ENCODE measurements at places on chromosomes 6 and 20. TPM values are rescaled to one million over a fixed set of nuclear protein-coding genes. Genes with fewer than 3 reads are reported as not detected.

GRCh38 chr6:144931172-144932035 lies 646.3 kb downstream of the UTRN start:
- H3K4me3 ChIP-seq, result no peak overlapping the region
- H3K27me3 ChIP-seq, result no peaks in the 10 kb centered on the region
- no peaks in the 10 kb centered on the region for H3K36me3 ChIP-seq
- DNase-seq, result peak; percentile 60
- no peak overlapping the region for H3K27ac ChIP-seq

The XKR7 gene
- 0.39 TPM for total RNA-seq

The PXDC1 gene
- total RNA-seq, result 38.2 TPM

GRCh38 chr20:25310268-25310920 lies 62.5 kb downstream of the PYGB start:
- no peaks in the 10 kb centered on the region for H3K36me3 ChIP-seq
- DNase-seq, result peak; percentile 55
- H3K4me1 ChIP-seq, result peaks cover 21% of the 10 kb centered on the region
- H3K27me3 ChIP-seq, result no peaks in the 10 kb centered on the region
- H3K4me3 ChIP-seq, result no peak overlapping the region

- H3K27me3 ChIP-seq, result no peaks in the 10 kb centered on the region
- no peak overlapping the region for H3K27ac ChIP-seq
- H3K4me3 ChIP-seq, result no peak overlapping the region
- H3K4me1 ChIP-seq, result no peaks in the 10 kb centered on the region
- no peak for DNase-seq
- no peaks in the 10 kb centered on the region for H3K36me3 ChIP-seq
Measured at GRCh38 chr6:98323605-98324004, 510.8 kb upstream of the POU3F2 start.

The PRL gene
- total RNA-seq, result not detected

GRCh38 chr6:111658462-111659154 lies 52.9 kb upstream of the TRAF3IP2 start:
- H3K27ac ChIP-seq, result no peak overlapping the region
- no peak for DNase-seq
- H3K27me3 ChIP-seq, result no peaks in the 10 kb centered on the region
- H3K4me3 ChIP-seq, result no peak overlapping the region

GRCh38 chr20:61497029-61497627 lies 245.1 kb downstream of the CDH4 start:
- H3K4me1 ChIP-seq, result no peaks in the 10 kb centered on the region
- H3K4me3 ChIP-seq, result no peak overlapping the region
- no peak for DNase-seq
- no peaks in the 10 kb centered on the region for H3K27me3 ChIP-seq
- H3K36me3 ChIP-seq, result no peaks in the 10 kb centered on the region

DNA sequence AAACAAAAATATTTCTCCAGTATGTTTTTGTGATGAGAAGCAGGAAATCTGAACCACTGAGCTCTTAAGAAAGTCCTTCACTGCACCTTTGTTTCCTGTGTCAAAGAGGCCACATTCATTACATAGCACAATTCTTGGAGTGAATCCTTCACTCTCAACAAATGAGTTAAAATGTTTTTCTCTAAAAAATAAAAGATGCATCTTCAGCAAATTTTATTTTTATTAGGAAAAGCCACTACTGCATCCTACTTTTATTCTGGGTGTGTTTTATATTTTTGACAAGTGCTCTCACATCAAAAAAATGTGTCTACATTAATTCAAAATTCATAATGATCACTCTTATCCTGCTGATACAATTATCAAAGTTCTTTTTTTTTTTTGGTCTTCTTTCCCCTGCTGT lies 76.3 kb downstream of the PLCB4 start:
- H3K4me3 ChIP-seq, result no peak overlapping the region
- H3K36me3 ChIP-seq, result no peaks in the 10 kb centered on the region
- H3K27me3 ChIP-seq, result no peaks in the 10 kb centered on the region
- no peak for DNase-seq

The LCA5 gene
- total RNA-seq, result 15.4 TPM

- H3K36me3 ChIP-seq, result no peaks in the 10 kb centered on the region
- DNase-seq, result no peak
- no peak overlapping the region for H3K27ac ChIP-seq
Measured at GRCh38 chr6:154721460-154721859, 11.8 kb upstream of the SCAF8 start.

DNA sequence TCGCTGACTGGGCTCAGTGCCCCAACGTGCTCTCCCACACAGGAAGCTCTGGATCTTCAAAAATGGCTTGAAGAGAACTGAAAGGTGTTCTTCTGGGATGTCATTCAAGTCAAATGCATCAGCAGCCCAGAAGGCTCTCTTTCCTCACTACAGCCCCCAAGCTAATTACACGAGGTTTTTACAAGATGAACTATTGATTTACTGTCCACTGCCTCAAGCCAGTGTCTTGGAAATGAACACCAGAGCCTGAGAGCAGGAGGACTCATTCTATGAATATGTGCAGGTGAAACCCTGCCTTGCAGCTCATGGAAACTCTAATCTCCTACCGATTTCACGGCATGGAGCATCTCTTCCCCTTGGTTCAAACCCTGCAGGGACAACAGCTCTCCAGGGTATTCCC lies 98.9 kb upstream of the CST7 start:
- H3K4me3 ChIP-seq, result no peak overlapping the region
- no peaks in the 10 kb centered on the region for H3K36me3 ChIP-seq
- no peaks in the 10 kb centered on the region for H3K4me1 ChIP-seq
- H3K27me3 ChIP-seq, result no peaks in the 10 kb centered on the region

The KIFC1 gene
- 19.8 TPM for total RNA-seq

DNA sequence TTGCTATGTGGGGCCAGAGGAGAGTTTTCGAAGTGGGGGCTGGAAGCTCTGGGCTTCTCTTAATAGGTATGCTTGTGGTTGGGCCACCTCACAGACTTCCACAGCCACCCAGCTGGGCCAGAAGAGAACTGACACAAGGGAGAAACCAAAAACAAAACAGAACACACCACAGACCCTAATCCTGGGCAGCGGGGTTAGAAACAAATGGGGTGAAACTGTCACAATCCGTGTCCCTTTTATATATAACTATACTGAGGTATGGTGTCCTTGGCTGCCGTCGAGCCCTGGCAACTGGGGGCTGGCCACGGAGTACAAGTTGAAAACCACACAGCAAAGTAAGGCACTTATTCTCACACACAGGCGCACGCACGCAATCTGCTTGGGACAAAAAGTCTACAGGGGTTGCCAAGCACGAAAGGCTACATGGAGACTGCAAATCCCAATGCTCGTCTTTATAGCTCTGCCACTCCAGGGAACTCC lies 78.3 kb downstream of the TRAM2 start:
- H3K27me3 ChIP-seq, result no peaks in the 10 kb centered on the region
- H3K27ac ChIP-seq, result no peak overlapping the region
- DNase-seq, result no peak
- no peaks in the 10 kb centered on the region for H3K4me1 ChIP-seq
- no peak overlapping the region for H3K4me3 ChIP-seq

The SLC25A27 gene
- 72.8 TPM for total RNA-seq

DNA sequence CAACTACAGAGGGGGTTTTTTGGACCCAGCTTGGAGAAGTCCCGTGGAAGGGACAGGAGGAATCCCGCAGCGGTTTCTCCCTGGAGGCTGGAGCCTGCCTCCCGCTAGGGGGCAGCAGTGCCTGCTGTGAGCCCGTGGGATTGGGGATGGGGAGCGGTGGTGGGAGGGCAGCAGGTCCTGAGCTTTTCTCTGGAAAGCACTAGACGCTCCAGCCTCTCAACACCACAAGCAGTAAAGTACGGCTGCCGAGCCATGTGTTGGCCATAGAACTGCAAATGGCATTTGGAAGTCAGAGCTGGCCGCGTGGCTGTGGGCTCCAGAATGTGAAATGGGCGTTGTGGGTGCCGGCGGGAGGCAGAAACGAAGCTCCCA lies 47.8 kb downstream of the GMPR start:
- no peaks in the 10 kb centered on the region for H3K36me3 ChIP-seq
- DNase-seq, result peak; percentile 66
- no peaks in the 10 kb centered on the region for H3K4me1 ChIP-seq
- no peak overlapping the region for H3K27ac ChIP-seq
- no peaks in the 10 kb centered on the region for H3K27me3 ChIP-seq

- no peaks in the 10 kb centered on the region for H3K27me3 ChIP-seq
- H3K27ac ChIP-seq, result no peak overlapping the region
- no peak overlapping the region for H3K4me3 ChIP-seq
- DNase-seq, result no peak
- H3K36me3 ChIP-seq, result no peaks in the 10 kb centered on the region
Measured at GRCh38 chr6:80144753-80145315, 38.4 kb downstream of the BCKDHB start.

The TPD52L1 gene
- 20.6 TPM for total RNA-seq

DNA sequence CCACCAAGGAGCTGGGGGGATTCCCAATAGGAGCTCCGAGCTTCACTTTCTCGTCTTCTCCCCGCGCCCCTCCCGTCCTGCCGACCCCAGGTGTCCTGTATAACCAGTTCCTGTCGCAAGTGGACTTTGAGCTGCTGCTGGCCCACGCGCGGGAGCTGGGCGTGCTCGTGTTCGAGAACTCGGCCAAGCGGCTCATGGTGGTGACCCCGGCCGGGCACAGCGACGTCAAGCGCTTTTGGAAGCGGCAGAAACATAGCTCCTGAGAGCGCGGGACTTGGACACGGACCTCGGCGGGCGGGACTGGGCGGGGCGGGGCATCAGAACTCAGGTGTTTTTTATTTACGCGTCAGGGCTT lies 340 bp upstream of the VARS2 start:
- H3K4me1 ChIP-seq, result peaks cover 28% of the 10 kb centered on the region
- DNase-seq, result no peak
- H3K27me3 ChIP-seq, result no peaks in the 10 kb centered on the region
- H3K4me3 ChIP-seq, result peak overlapping the region; percentile 56

All from testis (tissue), 5 donors.